ENCODE measurements at places on chromosomes 7 and 10.

GRCh38 chr7:130065500-130066152, 4.7 kb upstream of the KLHDC10 start:
- no peak for DNase-seq

DNA sequence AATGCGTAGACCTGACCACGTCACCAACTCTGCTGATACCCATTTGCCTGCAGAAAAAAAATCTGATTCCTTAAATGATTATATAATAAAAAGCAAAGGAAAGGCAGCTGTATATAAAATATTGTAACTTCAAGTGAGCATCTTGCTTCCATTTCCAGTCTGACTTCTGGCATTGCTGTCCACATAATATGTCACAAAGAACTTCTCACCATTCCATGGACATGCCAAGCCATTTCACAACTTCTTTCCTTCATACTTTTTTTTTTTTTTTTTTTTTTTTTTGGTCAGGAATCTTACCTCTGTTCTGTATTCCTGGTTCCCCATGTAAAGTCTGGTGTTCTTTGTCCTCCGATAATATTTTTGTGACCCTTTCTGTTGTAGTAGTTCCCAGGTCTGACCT, 165.5 kb downstream of the SND1 start:
- DNase-seq, result no peak

DNA sequence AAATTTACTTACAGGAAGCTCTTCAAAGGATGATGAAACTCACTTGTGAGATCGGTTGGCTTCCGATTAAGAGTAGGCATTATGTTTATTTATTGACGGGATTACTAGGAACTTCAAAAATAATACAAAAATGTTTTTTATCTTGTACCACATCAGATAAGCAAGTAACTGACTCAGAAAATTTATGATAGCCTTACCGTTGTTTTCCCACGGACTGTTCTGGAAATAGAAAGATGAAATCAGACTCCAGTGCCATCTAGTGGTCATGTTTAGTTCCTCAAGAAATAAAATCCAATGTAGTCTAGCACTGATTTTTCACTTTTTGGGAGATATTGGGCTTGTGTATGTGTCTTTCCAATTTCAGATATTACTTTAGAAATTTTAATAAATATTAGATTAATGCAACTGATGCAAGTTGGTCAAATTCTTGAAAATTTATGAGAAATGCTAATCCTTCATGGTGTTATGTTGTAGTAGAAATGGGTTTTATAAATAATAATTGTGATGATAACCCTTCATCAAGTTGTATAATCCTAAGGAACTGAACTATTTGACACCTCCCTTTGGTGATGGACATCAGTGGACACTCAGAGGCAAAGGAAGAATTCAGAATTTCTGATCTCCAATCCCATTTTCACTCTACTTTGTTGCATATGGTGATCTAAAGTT, 168.8 kb downstream of the TMEM26 start:
- no peak for DNase-seq

DNA sequence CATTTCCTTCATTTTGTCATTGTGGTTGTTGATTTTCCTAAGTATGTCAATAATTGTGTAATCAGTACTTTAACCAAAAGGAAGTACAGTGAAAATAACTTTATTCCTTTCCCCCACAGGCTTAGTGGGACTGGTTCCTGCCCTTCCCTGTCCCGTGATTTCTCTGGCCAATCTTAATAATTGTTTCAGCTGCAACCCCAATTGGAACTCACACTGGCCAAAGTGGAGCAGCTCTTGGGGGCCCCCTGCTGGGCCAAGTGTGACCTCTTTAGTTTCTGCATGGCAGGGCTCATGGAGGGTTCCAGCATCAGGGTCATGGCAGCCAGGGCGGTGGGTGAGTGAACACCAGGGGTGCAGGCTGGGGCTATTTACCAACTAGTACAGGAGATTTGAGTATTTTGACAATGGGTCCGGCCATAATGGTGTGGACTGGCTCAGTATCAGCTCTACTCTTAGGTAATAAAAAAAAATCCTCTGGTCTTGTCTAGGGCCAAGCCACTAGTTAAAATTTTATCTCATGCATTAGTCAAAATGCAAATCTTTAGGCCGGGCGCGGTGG, 31.7 kb downstream of the CYCS start:
- DNase-seq, result peak; percentile 83

- DNase-seq, result no peak
Observed at GRCh38 chr10:49076319-49076718, 39.0 kb downstream of the VSTM4 start.

GRCh38 chr10:72081772-72082590, 6.4 kb downstream of the SPOCK2 start:
- DNase-seq, result no peak

- no peak for DNase-seq
Observed at GRCh38 chr7:114802632-114803031, 119.3 kb upstream of the MDFIC start.

DNA sequence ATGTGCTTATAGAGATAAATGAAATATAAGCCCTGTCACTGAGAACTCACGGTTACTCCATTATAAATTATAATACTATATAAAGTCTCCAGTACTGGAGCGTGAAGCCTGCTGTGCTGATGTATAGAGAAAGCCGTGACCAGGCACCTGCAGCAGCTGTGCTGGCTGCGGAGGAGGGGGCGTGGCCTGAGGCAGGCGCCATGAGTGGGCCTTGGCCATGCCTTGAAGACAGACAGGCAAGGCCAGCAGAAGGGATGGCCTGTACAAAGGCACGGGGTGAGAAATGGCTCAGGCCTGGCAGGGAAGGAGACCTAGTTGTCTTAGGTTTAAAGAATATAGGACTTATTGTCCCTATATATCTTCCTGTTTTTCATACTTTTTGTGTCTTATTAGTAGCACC, 218.5 kb upstream of the STK17A start:
- no peak for DNase-seq

DNA sequence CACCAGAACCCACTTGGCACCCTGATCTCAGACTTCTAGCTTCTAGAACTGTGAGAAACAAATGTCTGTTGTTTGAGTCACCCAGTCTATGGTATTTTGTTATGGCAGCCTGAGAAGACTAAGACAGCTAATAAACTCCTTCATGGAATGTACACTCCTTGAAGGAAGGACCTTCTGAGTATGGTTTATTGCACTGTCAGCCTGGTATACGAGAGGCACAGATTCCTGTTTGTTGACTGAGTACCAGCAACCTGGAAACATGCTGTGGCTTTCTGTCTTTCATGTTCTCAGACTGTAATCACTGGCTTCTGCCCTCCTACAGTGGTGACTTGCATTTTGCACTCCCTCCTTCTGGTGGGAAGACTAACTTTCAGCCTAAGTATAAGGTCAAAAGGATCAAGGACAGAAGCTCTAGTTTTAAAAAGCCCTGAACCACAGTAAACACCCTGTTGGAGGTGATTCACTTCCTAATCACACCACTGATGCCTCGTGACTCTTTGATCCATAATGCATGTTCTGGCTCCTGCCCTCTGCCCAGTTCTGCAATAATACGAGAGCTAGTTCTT, 319.0 kb upstream of the NPSR1 start:
- no peak for DNase-seq

DNA sequence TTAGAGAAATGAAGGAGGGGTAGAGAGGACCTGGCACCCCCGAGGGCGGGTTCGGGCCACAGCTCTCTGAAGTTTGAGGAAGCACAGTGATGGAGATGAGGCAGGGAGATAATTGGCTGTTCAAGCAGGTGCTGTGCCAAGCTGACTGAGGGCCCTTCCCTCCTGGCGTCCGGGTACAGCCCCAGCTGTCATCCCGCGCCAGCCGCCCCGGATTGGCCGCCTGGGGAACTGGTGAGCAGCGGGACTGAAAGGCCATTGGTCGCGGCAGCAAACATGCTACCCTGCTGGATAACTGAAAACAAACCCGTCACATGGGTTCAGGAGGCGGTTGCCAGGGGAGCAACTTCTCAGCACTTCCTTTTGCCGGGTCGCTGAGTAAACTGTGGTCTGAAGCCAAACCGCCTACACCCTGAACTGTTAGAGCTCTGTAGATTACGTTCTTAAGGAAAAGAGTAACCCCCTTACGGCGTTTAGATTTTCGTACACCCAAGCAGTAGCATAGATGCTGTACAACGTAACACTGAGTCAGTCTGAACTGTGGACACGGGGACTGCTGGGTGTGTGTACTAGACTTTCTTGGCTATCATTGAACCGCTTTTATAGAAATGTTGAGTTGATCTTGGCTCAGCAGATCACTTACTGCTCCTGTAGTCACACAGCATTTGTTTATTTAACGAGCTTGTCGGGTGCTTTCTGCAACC, 1.3 kb downstream of the INSIG1 start:
- peak; percentile 95 for DNase-seq

GRCh38 chr10:43372765-43373361, 1.4 kb downstream of the FXYD4 start:
- no peak for DNase-seq

GRCh38 chr10:77799352-77799751, 127.2 kb downstream of the DLG5 start:
- DNase-seq, result no peak

DNA sequence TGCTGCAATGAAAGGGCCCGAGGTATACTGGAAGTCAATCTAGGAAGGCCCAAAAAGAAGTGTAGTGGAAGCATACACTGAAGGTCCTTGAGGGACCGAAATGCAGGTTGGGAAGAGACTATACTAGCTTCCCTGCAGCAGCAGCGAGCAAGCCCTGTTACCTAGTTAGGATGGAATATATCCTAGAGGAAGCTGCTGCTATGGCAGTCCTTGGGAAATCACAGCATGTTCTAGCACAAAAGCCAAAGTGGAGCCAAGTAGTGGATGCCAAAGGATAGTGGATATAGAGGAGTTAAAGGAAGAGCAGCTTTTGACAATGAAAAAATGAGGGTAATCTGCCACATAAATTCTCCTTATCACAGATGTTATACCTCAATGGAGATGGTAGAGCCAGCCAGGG, 123.8 kb upstream of the STARD3NL start:
- no peak for DNase-seq

DNA sequence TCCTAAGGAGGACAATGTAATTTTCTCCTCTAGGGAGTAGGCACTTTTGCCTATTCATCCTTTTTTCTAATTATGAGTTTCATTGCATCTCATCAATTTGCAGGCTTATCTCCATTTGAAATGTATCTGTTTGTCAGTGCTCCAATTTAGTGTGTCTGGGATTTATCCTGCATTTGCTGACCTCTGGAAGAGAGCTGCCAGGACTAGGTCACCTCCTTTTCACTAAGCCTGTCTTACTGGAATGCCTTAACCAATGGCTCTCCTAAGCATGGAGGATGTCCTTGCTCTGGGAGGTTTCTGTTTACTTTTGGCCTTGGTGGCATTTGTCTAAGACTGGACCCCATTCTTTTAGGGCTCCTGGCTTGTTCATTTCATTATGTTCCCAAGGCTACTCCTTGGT, 261.5 kb downstream of the NEBL start:
- DNase-seq, result no peak

DNA sequence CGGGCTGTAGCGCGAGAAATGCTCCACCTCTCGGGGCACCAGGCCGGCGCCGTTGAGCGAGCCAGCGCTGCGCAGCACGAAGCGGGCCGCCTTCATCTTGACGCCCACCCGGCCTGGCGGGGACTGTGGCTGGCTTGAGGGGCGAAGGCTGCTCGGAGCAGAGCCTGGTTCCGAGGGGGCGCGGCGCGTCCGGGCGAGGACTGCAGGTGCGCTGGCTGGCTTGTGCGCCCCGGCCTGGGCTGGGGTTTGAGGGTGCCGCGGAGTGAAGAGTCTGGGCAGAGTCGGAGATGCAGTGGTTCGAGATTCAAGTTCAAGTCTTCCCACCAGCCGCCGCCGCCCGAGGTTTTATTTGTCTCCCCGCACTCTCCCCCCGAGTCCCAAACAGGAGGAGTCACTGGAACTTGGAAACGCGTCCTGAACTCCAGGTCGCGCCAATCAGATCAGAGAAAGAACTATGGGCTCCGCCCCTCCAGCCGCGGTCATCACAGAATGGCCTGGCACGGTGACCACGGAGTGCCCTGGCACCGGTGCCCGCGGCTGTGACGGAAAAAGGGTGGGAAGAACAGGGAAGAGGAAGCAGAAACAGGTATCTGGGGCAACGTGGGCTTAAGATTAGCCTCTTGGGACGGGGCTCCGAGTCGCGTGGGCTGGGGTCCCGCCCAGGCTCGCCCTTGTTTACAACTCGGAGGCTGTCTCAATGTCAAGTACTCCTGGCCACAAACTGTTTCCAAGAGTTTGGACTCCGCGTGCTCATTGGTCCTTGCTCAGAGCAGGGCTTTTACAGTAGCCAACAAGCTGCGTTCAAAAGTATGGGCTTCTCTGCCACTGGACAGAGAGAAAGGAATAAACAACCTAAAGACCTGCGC, at the start of gene PDK4:
Gene PDK4, minus strand, starts transcription at position 319 of the 866 bp plus-strand sequence. Its CDS starts 223 bp downstream, at position 96.
- DNase-seq, result no peak

GRCh38 chr10:20034732-20035131, 218.5 kb downstream of the PLXDC2 start:
- DNase-seq, result no peak

DNA sequence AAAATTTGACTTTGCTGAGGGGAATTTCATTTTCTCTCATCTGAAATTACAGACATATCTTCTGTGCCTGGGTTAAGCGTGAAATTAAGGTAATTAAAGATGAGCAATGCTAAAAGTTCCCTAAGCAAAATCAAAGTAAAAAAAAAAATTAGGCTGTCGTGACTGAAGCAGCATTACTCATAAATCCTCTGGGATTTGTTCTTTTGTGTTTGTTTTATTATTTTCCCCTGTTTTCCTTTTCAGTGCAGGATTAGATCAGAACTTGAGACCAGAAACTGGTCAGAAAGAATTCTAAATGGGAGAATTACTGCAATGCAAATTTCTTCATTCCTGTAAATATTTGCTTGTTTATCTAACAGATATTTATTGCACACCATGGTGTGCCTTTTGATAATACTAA, 141.4 kb upstream of the BET1 start:
- no peak for DNase-seq

DNA sequence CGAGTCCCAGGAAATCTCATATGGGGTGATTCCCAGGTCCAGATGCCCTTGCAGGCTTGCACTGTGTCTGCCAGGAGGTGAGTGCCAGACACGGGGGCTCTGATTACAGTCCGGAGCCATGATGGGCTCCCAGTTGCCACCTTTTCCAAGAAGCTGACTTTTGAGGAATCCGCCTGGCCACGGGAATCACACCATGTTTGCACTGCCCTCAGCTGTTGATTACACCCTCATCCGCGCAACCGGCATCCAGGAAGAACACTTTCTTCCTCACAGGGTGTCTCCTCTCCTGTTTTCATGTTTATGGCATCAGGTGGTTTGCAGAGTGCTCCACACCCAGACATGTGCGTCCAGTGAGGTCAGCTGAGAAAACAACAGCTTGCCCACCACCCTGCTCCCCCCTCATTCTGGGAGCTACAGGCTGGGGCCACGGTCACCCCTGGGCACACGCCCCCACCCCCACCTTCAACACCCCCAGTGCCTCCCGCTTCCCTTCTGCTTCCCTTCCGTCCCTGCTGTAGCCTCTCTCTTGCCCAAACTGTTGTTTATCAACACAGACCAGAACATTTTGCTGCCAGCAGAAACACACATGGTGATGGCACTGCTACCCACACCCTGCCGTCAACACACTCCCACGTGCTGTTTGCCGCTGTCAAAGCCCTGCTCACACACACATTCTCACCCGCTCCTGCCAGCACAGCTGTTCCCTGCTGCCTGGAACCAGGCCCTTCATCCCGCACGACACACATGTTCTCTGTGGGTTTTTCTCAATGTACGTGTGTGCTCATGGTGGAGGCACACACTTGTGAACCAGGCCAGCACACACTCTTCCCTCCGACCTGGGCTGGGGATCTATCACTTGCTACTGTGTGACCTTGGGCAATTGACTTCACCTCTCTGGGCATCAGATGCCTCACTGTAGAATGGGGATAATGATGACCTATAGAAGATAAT, 35.8 kb downstream of the DDIT4 start:
- no peak for DNase-seq

All from CD4-positive, alpha-beta T cell treated with Interleukin-17A for 4 hours (primary cell).